Cardiac septum (tissue), 1 donor: ENCODE measurements at places on chromosomes 12 and 14. TPM values are rescaled to one million over a fixed set of nuclear protein-coding genes. Genes with fewer than 3 reads are reported as not detected.

DNA sequence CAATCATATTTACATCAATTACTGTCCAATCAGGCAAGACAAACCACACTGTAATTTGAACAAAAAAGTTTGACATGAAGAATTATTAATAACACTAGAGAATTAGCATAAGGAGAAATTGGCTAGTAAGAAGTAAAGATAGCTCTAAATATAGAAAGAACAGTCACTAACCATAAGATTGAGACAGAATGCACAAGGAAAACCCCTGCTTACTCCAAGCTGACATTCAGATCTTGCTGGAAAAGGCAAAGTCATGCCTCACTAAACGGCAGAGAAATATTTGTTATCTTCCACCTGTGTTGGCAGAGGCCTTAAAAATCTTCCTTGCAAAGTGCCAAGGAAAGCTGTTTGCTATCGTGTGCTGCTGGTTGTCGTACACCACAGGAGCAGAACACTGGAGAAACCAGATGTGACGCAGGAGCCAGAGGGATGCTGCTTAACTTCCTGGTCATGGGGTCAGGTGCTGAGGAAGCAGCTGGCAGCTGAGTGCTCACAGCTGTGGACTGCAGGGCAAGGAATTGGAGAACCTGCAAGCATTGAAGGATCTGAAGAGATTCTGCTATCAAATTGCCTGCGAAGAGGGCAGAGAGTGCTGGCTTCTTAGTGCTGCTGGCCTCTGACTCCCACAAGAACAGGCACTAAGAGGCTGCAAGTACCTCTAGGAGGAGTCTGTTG is 1323.3 kb downstream of the LRFN5 start:
- DNase-seq = peak; percentile 74

Gene TMPRSS12
- not detected for total RNA-seq

DNA sequence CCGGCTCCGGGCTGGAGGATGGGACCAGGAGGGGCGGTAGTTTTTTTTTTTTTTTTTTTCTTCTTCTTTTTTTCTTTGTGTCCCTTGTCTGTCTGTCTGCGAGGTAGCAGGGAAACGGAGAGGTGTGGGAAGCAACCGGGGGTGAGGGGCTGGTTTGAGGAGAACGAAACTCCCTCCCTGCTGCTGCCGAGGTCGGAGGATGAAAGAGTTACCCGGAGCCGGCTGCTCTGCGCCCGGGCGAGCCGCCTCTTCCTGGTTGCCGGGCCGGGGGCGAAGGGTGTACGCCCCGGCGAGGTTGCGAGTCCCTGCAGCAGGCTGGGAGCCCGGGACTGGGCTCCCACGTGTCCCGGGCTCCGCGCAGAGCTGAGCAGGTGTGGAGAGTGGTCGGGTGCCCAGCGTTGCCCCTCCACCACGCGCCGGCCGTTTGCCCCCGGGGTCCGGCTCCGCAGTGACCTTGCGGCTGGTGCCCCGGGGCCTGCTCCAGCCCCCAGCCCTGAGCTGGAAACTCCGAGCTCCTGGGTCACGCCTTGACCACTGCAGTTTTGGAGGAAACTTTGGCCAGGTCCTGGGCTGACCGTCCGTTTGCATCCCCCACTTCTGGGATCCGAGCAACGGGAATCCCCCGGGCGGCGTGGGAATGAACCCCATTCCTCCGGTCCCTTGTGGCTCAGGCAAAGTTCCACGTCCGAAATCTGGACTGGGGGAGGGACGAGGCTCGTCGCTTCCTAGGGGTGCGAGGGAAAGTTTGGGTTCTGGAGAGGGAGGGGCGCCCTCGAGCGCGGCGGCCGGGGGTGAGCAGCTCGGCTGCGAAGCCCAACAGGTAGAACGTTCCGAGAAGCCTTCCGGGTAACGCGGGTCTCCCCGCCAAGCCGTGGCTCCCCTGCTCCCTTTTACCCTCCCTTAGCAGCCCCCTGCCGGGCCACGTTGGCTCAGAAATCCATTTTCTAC is 1.3 kb downstream of the CHST11 start:
- peak; percentile 79 for DNase-seq

Gene KRT79
- total RNA-seq = not detected

- no peak for DNase-seq
These were observed 115.1 kb upstream of the MDGA2 start for GRCh38 chr14:47790477-47790876.

DNA sequence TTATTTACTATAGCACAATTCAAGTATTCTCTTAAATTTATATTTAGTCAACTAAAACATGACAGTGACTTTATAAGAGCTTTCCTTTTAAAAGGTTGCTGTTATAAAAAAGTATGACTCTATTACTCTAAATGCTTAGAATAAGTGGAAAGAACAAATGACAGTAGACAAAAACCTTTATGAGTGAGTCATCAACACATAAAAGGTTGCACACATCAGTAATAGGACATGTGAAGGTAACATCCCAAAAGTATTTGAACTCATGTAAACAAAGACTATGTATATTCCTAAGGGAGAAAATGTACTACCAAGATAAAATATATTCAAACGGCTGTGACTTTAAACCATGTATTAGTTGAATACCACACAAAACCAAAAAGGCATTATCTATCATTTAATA is 98.8 kb downstream of the PAWR start:
- no peak for DNase-seq

GRCh38 chr12:128418944-128419343 is 152.0 kb downstream of the TMEM132C start:
- DNase-seq = no peak

Gene PLEKHG3
- total RNA-seq = 22.5 TPM

Gene TC2N
- 1.7 TPM for total RNA-seq

Gene POTEG
- not detected for total RNA-seq

DNA sequence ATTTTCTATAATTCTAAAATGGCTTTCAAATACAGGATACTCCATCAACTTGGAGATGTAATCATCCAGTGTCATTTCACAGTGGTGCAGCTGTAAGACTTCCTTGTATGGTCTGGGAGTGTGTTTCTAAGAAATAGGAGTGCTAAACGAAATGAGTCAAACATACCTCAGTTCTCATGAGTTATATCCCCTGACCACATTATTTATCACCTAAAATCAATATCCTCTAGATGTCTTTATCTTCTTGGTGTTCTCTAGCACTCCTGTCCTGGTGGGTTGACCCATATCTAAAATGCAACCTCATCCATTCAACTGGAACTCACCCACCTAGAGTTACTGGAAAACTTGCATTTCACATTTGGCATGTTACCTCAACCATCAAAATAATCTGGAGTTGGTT is 33.2 kb downstream of the TMEM30B start:
- DNase-seq = no peak

GRCh38 chr14:85921241-85921640 is 391.3 kb downstream of the FLRT2 start:
- DNase-seq = no peak

GRCh38 chr12:4323396-4323795 is 2.4 kb downstream of the TIGAR start:
- no peak for DNase-seq

Gene KCNH3
- 0.97 TPM for total RNA-seq

DNA sequence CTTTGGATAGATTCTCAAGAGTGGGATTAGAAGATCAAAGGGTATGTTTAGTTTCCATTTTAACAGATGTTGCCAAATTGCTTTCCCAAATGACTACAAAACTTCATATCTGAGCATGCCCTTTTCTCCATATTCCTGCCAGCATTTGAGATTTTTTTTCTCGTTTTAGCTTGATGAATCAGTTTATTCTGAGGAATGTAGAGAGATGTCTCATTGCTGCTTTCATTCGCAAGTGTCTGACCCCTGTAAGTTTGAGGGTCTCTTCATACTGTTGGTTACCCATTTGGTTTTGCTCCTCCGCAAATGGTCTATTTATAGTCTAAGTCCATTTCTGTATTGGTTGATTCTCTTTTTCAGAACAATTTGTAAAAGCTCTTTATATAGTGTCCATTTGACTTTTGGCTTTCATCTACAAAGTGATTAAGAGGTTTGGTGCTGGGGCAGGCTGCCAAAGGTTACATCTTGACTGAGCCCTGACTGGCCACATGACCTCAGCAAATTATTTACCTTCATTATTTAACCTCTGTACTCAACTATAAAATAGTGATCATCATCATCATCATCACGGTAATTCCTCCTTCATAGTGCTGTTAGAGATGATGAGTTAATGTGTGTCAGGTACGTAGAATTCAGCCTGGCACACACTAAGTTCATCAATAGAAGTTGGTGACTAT is 33.6 kb downstream of the HCAR2 start:
- DNase-seq = no peak

- no peak for DNase-seq
These were observed 140.4 kb downstream of the CNTN1 start for GRCh38 chr12:40832668-40833067.

GRCh38 chr14:84726471-84726870 is 803.5 kb upstream of the FLRT2 start:
- no peak for DNase-seq

Gene CACNA1C
- 182 TPM for total RNA-seq

DNA sequence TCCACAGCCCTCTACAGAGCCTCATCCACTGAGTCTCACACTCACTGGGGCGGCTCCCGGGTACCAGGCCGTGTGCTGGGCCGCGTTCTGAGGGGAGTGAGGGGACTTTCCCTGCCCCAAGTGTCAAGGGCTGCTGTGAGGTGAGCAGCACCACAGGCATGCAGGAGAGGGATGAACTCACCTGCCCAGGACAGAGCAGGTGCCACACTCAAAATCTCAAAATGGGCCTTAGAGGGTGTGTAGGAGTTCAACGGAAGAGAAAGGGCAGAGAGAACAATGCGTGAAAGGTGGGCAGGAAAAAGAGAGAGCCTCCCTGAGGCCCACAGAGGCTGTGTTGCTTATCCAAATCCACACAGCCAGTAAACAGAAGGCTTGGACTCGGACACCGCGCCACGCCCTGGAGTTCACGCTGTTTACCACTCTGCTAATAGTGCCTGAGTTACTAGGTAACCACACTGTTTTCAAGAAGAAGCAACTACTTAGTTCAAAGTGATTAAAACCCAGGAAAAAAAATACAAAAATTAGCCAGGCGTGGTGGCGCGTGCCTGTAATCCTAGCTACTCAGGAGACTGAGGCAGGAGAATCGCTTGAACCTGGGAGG is 32.7 kb downstream of the TSPAN11 start:
- DNase-seq = no peak

GRCh38 chr12:64450057-64450640 is 1.8 kb upstream of the TBK1 start:
- DNase-seq = no peak

DNA sequence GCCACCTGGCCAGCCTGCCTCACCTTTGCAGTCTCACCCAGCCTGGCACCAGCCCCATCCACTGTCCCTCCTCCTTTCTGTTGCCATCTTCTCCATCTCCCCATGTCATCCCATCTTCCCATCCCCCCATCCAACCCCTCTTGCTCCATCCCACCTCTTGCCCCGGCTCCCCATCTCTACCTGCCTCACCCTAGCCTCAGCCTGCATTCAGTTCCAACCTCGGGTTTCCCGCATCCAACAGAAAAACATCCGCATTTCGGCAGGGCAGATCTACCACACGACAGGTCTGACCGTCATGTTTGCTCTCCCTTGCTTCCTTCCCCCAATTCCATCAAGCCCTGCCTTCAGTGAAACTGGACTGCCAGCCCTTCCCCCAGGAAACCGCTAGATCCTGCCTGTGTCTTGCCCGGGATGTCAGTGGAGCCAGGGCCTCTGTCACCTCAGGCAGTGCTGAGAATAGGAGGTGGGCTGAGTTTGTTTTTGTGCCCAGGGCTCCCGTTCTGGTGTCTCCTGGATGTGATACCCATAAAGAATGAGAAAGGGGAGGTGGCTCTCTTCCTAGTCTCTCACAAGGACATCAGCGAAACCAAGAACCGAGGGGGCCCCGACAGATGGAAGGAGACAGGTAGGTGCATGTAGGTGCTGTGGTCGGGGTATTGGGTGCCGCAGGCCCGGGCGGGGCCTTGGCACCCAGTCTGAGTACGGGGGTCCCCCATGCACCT is 2.5 kb downstream of the KCNH3 start:
- no peak for DNase-seq

DNA sequence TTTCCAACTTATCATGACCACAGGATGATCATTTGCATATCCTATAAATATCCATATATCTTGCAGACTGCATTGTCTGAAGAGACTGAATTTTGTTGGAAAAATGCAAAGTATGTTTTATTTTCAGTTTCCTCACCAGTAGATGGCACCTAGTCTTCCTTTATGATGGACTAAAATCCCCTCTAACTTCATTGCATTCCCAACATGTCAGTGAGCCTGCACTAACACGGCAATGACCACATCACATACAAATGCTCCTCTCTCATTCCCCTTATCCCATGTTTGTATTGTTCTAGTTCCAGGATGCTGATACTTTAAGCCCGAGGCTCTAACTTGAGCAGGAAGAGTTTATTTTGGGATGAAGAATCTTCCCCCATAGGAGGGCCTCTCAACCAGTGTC is 24.7 kb upstream of the MYBPC1 start:
- DNase-seq = no peak

DNA sequence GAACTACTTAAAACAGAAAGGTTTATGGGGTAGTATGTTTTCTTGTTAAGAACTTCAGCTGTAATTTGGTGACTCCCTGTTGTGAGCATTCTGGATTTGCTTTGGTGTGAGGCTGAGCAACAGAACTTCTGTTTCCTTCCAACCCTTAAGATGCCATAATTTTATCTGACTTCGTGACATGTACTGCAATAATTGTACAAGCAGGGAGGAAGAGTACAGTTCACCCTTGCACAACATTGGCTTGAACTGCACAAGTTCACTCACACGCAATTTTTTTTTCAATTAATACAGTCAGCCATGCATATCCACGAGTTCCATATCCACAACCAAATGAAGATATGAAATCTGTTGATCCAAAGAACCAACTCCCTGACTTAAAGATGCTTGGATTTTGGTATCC is 42.9 kb upstream of the ANKS1B start:
- no peak for DNase-seq

- no peak for DNase-seq
These were observed 105.8 kb downstream of the PRKD1 start for GRCh38 chr14:29821661-29822429.

DNA sequence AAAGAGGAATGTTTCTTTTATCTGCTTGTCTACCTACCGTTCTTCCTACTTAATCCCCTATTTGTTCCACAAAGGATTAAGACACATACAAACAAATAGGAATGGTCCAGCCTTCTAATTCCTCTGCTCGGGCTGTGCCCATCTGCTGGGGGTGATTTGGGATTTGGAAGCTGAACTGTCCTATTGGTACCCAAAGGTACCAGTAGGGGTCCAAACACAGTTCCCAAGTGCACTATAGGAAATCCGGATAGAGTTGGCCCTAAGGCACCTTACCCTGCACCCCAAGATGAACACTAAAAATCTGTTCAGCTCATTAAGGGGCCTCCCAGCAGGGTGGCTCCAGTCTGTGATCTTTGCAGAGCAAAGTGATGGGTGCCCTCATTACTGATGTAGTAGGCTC is 566.9 kb downstream of the NRXN3 start:
- DNase-seq = no peak

DNA sequence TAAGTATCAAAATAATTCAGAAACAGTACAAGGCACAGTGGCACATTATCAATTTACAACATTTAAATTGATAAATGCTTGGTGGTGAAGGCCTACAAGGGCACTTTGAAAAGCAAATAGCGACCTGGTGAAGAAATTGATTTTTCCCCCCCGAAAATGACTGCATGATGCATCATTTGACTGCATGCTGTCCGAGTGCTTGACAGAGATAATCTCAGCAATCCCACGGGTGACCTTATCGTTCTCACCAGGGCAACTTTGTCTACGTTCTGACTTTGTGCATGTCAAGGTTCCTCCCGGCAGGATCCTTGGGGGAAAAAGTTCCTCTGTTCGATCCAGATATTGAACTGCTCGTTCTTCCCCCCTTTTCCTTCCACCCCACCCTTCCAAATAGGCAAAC is 384.8 kb downstream of the EGLN3 start:
- DNase-seq = no peak

- DNase-seq = no peak
These were observed 9.7 kb upstream of the GLT1D1 start for GRCh38 chr12:128843538-128843937.

GRCh38 chr14:65286443-65286842 is 126.1 kb upstream of the FUT8 start:
- DNase-seq = no peak

Gene LHX5
- total RNA-seq = not detected
